ENCODE measurements at places on chromosomes 5 and 9. TPM values are rescaled to one million over a fixed set of nuclear protein-coding genes. Genes with fewer than 3 reads are reported as not detected.
A peak's percentile ranks its signal among the peaks of the same experiment; 100 is the strongest.

Gene GPR21
- 1.0 TPM for total RNA-seq

Gene TRIM36
- total RNA-seq = not detected

Gene ADAMTS16
- total RNA-seq = not detected

Gene IL13
- total RNA-seq = 830 TPM

Gene HCN1
- not detected for total RNA-seq

Gene ZNF879
- 2.3 TPM for total RNA-seq

Gene FAM170A
- total RNA-seq = not detected

Gene ZBED3
- total RNA-seq = 0.48 TPM

Gene TRAF2
- 59.5 TPM for total RNA-seq

Gene ADAMTS6
- 1.4 TPM for total RNA-seq

Gene CTXN3
- total RNA-seq = not detected

DNA sequence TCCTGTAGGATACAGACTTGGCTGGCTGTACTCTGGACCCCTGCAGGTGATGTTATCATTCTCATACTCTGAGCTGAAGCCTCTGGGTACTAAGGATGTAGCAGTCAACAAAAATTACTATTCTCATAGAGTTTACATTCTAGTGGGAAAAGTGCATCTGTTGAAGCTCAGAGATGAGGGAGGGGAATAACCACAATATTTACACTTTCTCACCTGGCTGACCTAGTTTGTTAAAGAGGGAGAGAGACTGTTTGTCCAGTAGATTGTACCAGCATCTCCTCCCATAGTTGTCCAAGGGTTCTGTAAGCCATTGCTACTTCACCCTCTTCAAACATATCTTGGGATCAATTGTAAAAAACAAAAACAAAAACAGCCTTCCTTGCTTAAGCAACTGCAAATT lies 33.8 kb upstream of the CHD1 start:
- H3K36me3 ChIP-seq = no peaks in the 10 kb centered on the region
- H3K27ac ChIP-seq = no peak overlapping the region
- no peak for DNase-seq
- H3K4me3 ChIP-seq = no peak overlapping the region
- no peaks in the 10 kb centered on the region for H3K27me3 ChIP-seq

GRCh38 chr5:8864053-8864452 lies 681.8 kb downstream of the SEMA5A start:
- no peak overlapping the region for H3K4me3 ChIP-seq
- no peaks in the 10 kb centered on the region for H3K27me3 ChIP-seq
- H3K36me3 ChIP-seq = no peaks in the 10 kb centered on the region
- no peaks in the 10 kb centered on the region for H3K4me1 ChIP-seq

- no peaks in the 10 kb centered on the region for H3K36me3 ChIP-seq
- no peaks in the 10 kb centered on the region for H3K27me3 ChIP-seq
- DNase-seq = no peak
Observed at GRCh38 chr5:11048760-11049159, 287.7 kb upstream of the DAP start.

GRCh38 chr5:115616892-115617291 lies 8.9 kb downstream of the TMED7 start:
- H3K4me1 ChIP-seq = peaks cover 6% of the 10 kb centered on the region
- H3K36me3 ChIP-seq = peaks cover 62% of the 10 kb centered on the region
- no peak overlapping the region for H3K27ac ChIP-seq
- DNase-seq = no peak
- no peak overlapping the region for H3K4me3 ChIP-seq

GRCh38 chr5:138065102-138065501 lies 18.7 kb upstream of the WNT8A start:
- H3K4me1 ChIP-seq = peaks cover 4% of the 10 kb centered on the region
- H3K27ac ChIP-seq = no peak overlapping the region
- H3K36me3 ChIP-seq = no peaks in the 10 kb centered on the region
- H3K4me3 ChIP-seq = no peak overlapping the region
- H3K27me3 ChIP-seq = no peaks in the 10 kb centered on the region

DNA sequence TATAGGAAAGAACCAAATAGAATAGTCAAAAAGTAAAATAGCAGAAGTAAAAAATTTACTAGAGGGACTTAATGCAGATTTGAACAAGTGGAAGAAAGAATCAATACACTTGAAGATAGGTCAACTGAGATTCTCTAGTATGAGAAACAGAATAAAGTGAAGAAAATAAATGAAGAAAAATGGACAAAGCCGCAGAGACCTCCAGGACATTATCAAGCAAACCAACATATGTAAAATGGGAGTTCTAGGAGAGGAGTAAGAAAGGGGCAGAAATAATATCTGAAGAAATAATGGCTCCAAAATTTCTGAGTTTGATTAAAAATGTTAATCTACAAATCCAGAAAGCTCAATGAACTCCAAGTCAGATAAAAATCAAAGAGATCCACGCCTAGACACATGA lies 70.0 kb upstream of the ZBTB43 start:
- no peaks in the 10 kb centered on the region for H3K4me1 ChIP-seq
- DNase-seq = no peak
- H3K36me3 ChIP-seq = peaks cover 4% of the 10 kb centered on the region
- H3K27ac ChIP-seq = no peak overlapping the region
- no peak overlapping the region for H3K4me3 ChIP-seq
- H3K27me3 ChIP-seq = peaks cover 38% of the 10 kb centered on the region

DNA sequence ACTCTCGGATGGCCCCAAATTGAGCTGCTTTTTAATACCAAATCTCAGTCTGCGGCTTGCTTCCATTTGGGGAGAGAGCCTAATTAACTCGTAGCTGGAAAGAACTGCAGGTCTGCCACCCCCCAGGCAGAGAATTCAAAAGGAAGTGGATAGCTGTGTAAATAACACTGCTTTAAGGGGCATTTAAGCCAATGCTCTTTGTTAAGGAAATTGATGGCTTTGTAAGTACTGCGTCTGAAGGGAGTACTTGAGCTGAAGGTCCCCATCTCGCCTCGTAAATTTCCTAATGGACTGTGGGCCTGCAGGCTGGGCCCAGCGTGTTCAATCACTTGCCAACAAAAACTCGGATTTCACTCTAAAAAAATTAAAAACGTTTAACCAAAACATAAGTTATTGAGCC lies 132.7 kb downstream of the PAPPA start:
- no peaks in the 10 kb centered on the region for H3K36me3 ChIP-seq
- H3K27ac ChIP-seq = no peak overlapping the region
- no peaks in the 10 kb centered on the region for H3K4me1 ChIP-seq

GRCh38 chr5:134515801-134516200 lies 9.7 kb upstream of the JADE2 start:
- H3K36me3 ChIP-seq = no peaks in the 10 kb centered on the region
- no peak for DNase-seq
- H3K27ac ChIP-seq = no peak overlapping the region

DNA sequence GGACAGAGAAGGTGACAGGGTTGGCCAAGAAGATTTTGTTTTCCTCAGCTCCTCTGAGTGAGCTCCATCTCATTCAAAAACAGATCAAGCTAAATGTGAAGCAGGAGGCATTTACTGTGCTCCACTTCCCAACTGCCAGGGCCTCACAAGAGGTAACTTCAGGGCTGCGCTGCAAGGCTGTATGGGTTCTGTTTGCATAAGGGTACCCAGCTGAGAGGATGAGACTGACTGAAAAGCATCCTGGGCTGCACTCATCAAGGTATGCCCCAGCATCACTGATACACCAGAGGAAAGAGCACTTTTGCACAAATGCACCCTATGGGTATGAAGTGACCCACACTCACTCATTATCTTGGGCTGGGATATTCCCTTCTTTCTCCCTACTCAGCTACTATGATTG lies 316.2 kb upstream of the HAPLN1 start:
- no peak for DNase-seq
- no peaks in the 10 kb centered on the region for H3K36me3 ChIP-seq
- H3K27me3 ChIP-seq = no peaks in the 10 kb centered on the region

DNA sequence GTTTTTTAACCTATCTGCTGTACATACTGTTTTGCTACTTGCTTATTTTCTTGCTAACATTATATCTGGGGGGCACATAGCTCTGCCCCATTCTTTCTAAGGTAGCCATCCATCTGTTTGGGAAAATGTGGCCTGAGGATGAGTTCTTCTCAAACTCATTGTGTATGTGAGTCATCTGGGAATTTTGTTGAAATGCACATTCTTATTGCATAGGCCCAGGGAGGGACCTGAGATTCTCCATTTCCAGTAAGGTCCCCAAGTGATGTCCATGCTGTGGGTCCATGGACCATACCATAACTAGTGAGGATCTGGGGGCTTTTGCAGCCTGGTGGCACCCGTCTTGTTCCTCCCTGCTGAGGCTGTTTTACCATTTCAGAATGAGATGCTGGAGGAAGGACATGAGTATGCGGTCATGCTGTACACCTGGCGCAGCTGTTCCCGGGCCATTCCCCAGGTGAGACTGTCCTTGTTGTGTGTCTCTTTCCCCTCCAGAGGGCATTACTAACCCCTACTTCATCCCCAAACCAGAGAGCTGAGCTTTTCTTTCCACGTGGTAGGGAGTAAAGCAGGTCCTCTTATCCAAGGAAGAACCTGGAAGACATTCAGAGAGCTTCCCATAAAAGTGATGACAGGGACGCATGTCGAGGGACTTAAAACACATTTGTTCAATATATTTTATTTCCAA lies 28.6 kb downstream of the CYFIP2 start:
- H3K27me3 ChIP-seq = no peaks in the 10 kb centered on the region
- H3K27ac ChIP-seq = peak overlapping the region; percentile 36
- H3K4me1 ChIP-seq = peaks cover 32% of the 10 kb centered on the region

- no peak for DNase-seq
- H3K4me3 ChIP-seq = no peak overlapping the region
- no peaks in the 10 kb centered on the region for H3K27me3 ChIP-seq
Observed at GRCh38 chr5:132915681-132916080, 42.2 kb downstream of the LEAP2 start.
